Neural crest cell (in vitro differentiated cells): ENCODE measurements at places on chromosomes 2 and 18.

DNA sequence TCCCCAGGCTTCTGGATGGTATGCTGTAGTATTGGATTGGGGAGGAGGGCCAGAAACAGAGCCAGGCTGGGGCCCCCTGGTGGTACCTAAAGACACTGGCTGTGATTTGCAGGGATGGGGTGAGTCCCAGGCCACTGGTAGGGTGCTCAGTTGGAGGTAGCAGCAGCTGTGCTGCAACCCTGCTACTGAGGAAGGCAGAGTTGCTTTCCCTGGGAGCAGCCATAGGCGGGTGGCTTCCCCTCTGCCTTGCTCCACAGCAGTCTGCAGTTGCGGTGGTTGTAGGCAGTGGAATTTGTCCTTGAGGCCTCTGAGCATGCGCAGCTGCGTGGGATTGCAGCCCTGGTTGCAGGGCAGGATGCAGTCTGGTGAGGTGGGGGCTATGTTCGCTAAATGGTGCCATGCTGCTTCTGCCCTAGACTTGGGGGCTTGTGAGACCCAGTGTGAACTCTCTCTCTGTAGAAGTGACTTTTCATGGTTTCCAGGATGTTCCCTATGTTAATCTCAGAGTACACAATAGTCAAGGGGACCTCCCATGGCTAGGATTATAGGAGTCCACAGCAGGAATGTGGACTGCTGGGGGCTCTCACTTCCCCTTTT lies 443.5 kb downstream of the XIRP2 start:
- peak; percentile 19 for DNase-seq

GRCh38 chr2:127330753-127331152 lies 36.8 kb upstream of the ERCC3 start:
- no peak for DNase-seq

- DNase-seq = no peak
Measured at GRCh38 chr2:9377461-9378097, 45.7 kb downstream of the ITGB1BP1 start.

DNA sequence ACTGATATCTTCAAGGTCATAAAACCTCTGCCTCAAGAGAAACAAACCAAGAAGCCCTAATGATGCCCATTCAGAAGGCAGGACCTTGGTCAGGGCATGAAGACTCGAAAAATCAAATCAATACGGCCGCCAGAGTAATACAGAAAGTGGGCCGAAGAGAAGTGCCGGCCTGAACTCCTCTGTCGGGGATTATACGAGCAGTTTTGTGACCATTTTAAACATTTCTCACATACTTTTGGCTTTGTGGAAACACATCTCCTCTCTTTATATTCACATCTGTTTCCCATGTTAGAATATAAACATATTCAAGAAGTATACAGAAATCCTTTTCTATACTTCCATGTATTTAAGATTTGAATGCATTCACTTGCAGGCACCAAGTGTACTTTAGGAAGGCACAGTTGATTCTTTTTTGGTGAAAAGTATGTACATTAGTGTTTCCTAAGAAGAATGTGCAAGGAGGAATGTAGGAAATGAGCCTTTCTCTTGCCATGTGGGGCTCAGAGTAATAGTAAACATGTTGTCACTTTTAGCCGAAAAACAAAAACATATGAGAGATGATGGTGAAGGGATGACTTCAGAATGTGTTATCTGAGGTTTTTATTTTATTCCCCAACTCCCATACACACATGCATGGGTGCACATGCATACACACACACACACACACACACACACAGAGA lies 707.9 kb upstream of the ID2 start:
- no peak for DNase-seq

- no peak for DNase-seq
Measured at GRCh38 chr2:9310377-9310776, 103.8 kb downstream of the ASAP2 start.

DNA sequence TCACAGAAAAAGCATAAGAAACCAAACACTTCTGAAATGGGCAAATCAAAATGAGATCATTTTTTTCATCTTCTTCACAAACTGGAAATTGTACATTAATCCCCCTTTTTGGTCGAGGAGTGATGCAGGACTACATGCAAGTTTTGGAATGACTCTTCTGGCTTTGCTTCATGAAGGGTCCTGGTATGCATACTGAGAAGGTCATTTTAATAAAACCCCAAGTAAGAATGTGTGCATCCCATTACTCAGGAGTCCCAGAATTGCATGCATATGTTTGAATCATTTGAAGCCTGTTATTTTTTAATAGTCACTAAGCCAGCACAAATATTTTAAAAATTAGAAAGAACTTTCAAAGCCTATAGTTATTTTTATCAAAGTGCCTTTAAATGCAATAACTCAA lies 16.7 kb upstream of the EHBP1 start:
- DNase-seq = no peak

GRCh38 chr2:64799592-64800252 lies 146.0 kb upstream of the SERTAD2 start:
- DNase-seq = no peak
